AG08395 (cell line): ENCODE measurements at places on chromosomes 13 and 19.

DNA sequence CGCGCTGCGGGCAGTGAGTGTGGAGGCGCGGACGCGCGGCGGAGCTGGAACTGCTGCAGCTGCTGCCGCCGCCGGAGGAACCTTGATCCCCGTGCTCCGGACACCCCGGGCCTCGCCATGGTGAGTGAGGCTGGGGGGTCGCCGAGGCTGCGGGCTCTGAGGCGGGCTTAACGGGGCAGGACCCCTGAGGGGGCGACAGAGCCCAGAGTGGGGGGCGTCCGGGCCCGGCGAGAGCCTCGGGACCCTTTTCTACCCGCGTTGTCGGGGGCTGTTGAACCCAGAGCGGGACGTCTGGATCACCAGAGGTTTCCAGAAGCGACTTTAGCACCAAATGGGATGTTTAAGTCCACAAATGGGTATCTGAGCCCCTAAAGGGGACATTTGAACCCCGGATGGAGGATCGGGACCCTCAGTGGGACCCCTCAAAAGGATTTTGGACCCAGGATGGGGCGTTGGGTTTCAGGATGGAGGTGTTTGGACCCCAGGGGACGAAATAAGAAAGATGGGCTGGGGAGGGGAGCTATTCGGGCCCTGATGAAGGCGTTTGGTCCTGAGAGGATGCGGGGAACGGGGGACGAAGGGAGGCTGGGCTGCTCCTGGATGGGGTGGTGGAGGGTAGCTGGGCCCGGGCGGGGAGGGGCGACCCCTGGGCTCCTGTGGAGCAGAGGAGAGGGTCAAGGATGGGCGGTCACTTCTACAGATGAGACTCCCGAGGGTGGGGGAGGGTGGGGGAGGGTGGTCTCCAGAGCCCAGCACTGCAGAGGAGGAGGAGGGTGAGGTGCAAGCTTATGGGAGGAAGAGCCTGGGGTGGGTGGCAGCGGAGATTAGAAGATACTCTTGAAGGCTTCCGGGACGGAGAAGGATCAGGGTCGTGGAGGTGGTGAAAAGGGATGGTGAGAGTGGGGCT lies at the start of gene CALM3:
TSS of gene CALM3 (plus strand) at position 13 of the 907 bp plus-strand sequence. CDS start at position 118, 105 bp downstream.
- no peak for DNase-seq

GRCh38 chr19:19477705-19478383 lies 37.5 kb downstream of the TSSK6 start:
- no peak for DNase-seq

DNA sequence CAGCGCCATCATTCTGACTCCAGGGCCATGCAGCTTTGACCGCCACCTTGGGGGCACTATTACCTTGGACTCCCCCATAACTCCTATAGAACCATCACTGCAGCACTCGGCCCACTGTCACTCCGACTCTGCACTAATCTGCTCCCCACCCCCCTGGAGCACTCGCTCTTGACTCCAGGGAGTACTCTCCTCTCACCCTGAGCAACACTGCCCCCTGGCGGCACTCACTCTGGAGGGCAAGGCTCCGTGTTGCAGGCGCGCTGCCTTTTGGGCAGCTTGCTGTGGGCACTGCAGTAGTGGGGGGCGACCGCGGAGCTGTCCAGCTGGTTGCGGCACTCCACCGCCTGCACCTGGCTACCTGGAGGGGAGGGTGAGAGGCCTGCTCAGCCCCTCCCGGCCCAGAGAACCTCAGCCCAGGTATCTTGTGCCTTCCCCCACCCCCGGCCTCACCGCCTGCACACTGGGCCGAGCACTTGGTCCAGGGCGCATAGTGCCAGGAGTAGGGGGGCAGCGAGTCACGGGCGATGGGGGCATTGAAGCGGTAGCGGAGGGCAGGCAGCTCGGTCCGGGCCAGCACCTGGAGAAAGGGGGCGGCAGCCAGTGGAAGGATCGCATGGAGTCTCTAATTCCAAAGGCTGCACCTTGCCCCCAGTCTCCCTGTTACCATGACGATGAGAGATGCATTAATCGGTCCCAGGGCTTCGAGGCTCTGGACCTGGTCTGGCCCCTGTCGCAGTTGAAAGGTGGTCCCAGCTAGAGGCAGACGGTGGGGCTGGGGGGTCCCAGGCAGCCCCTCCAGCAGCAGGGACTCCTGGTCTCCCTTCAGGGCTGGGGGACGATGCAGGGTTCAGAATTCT lies 8.9 kb upstream of the MYO1F start:
- DNase-seq = no peak

DNA sequence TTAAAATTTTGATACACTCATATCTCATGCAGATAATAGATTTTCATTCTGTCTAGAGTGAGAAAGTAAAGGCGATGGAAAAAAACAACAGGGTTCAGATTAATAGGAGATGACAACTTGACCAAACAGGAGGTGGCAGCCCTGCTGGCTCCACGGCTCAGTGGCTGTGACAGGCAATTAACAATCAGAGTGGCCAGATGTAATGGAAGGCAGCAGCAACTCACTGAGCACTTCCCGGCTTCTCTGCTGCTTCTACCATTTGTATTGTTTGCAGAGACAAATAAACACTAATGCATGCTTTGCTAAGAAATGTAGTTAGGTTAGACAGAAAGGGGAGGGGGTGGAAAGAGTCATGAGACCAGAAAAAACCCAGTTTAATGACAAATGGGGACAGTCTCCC lies 473.0 kb upstream of the SLC10A2 start:
- DNase-seq = no peak

DNA sequence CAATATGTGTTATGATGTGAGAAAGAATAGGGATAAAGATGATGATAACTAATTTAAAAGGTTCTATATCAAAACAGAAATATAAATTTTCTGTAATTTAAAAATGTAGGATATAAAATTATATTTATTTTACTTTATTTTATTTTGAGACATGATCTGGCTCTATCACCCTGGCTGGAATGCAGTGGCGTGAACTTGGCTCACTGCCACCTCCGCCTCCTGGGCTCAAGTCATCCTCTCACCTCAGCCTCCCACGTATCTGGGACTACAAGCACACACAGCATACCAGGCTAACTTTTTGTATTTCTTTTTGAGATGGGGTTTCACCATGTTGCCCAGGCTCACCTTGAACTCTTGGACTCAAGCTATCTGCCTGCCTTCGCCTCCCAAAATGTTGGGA lies 214.9 kb upstream of the SLITRK1 start:
- DNase-seq = no peak

DNA sequence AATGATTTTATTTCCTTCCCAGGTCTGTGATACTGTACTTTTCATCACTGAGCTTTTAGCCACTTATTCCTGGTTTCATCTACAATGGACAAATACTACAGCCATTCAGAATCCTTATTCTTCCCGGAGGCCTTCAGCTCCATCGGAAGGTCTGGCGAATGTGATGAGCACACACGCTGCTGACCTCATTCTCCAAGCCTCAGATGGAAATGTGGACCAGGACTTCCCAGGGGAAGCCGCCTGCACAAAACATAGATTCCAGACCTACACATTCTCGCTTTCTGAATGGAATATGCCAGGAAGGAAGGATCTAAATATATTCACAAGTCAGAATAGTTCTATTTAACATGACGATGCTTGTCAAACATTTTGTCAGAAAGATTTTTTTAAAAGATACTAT lies 75.6 kb downstream of the CDADC1 start:
- no peak for DNase-seq

GRCh38 chr13:34417896-34418295 lies 524.2 kb upstream of the NBEA start:
- no peak for DNase-seq

DNA sequence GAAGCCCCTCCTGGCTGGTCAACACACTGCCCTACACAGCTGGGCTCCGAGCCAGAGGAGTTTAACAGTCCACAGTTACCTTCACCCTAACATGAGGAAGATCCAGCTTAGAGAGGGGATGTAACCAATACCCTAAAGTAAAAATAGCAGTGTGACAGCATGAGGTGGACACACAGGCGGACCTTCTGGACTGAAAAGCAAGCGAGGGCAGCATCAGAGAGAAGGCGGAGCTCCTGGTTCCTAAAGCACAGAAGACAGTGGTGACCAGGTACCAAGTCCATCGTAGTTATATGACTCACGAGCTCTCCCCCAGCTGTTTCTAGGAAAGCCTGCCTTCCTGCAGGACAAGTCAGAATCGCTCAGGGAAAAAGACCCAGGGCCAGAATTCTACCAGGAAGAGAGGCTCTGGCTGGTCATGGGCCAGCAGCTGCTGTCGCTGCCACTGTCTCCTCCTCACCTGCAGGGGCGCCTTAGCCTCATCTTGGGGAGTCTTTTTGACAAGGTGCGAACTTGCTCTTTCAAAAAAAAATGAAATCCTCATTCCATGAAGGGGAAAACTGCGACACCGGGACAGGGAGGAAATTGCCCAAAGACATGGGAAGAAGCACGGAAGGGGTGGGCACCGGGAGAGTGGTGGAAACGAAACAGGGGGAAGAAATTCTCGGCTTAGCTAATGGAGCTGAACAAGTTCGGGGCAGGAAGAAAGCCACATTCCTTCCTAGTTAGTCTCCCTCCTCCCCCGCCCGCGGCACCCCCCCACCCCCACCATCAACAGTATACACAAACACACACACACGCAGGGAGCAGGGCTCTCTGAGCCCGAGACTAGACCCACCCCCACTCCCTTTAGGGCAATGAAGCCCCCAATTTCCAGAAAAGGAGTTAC lies 1.7 kb downstream of the ELL start:
- peak; percentile 76 for DNase-seq

- DNase-seq = no peak
Observed at GRCh38 chr19:33728141-33728540, 68.5 kb upstream of the KCTD15 start.

DNA sequence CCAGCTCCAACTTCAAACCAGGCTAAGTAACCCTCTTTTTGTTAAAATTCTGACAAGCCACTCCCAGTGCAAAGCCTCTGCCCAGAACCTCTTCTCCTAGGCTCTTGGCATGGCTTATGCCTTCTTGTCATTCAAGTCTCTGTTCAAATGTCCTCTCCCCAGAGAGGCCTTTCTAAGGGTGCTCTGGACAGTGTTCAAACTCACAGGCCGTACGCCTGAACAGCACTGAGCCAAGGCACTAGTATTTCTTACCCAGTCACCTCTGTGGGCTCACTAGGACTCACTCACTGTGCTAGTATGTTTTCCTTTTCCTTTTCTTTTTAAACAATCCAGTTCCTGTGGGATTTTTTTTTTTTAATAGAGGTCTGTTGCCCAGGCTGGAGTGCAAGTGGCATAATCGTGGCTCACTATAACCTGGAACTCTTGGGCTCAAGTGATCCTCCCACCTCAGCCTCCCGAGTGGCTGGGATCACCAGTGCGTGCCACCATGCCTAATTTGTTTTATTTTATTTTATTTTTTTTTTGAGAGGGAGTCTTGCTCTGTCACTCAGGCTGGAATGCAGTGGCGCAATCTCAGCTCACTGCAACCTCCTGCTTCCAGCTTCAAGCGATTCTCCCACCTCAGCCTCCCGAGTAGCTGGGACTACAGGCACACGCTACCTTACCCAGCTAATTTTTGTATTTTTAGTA lies 2.3 kb upstream of the ASF1B start:
- DNase-seq = no peak

GRCh38 chr13:41675306-41675705 lies 218.0 kb downstream of the RGCC start:
- DNase-seq = peak; percentile 60

DNA sequence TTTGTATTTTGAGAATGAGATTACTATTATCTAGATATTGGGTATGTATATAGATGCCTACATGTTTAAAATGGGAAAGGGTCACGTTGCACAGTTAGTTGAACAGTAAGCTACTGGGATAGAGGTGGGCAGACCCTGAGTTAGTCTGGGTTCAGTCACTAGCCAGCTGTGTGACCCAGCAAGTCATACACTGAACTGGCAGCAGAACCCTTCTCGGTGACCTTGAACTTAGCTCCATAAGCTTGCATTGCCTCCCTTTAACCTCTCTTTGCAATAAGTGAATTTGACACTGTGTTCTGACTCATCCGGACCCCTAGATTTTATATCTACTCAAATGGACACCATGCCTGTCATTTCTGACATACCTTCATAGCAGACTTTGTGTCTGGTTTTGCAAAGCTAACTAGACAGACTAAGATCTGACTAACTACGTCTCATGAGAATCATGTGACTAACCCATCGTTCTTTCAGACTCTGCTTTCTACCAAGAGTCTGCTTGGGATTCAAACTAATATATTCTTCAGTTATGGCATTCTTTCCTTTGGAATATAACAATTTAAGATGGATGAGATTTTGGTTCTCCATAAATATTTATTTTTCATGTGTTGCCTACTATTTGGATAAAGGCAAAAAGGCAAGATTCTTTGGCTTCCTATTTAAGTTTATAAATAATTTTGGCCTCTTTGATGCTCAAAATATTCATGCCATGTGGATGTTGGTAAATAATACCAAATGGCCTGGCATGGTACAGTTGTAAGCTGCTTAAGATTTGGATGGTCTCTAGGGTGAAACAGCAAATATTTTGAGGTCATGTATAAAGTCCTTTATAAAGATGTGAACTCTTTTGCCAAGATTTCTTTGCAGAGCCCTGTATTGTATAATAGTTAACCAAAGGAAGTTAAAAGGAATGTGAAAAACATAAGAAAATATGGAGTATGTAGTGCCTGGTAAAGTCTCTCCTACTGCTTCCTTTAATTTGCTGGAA lies 159.3 kb downstream of the ITGBL1 start:
- DNase-seq = peak; percentile 7

- DNase-seq = no peak
Observed at GRCh38 chr13:106852436-106852835, 284.5 kb upstream of the ARGLU1 start.

DNA sequence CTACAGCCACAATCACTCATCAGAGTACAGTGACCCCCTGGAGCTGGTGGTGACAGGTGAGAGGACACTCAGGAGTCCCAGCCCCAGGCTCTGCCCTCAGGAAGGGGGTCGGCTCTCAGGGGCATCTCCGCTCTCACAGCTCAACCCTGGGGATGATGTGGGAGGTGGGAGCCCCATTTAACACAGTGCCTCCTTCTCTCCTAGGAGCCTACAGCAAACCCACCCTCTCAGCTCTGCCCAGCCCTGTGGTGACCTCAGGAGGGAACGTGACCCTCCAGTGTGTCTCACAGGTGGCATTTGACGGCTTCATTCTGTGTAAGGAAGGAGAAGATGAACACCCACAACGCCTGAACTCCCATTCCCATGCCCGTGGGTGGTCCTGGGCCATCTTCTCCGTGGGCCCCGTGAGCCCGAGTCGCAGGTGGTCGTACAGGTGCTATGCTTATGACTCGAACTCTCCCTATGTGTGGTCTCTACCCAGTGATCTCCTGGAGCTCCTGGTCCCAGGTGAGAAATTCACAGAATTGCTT lies 1.0 kb downstream of the LILRA2 start:
- DNase-seq = no peak

DNA sequence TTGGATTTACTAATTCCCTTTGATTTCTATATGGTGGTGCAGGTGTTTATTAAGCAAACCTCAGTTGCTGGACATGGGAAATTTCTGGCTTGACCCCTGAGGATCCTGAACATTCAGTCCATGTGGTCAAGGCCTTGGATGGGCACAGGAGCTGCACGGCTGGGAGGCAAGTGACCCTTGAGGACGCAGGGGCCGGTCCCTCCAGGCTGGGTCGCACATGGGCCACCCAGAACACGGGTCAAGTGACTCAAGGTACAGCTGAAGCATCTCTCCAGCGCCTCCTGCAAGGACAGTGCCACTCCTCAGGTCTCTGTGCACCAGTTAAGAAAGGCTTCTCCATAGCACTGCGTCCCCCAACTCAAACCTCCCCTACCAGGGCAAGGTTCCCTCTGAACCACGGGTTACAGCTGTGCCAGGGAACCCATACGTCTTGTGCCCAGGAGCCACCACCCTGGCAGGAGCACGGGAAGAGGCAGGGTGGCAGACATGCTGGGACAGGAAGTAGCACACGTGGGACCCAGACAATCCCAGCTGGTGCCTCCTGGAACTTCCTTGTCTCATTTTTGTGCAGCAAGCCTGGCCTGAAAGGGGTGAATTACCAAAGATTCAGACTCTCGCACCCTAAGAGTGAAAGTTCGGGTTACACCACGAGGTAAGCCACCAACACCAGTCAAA lies 93.1 kb downstream of the SPACA7 start:
- DNase-seq = no peak
